Spinal cord (tissue), 10 donors: ENCODE measurements at places on chromosomes 16 and 17. TPM values are rescaled to one million over a fixed set of nuclear protein-coding genes. Genes with fewer than 3 reads are reported as not detected.

DNA sequence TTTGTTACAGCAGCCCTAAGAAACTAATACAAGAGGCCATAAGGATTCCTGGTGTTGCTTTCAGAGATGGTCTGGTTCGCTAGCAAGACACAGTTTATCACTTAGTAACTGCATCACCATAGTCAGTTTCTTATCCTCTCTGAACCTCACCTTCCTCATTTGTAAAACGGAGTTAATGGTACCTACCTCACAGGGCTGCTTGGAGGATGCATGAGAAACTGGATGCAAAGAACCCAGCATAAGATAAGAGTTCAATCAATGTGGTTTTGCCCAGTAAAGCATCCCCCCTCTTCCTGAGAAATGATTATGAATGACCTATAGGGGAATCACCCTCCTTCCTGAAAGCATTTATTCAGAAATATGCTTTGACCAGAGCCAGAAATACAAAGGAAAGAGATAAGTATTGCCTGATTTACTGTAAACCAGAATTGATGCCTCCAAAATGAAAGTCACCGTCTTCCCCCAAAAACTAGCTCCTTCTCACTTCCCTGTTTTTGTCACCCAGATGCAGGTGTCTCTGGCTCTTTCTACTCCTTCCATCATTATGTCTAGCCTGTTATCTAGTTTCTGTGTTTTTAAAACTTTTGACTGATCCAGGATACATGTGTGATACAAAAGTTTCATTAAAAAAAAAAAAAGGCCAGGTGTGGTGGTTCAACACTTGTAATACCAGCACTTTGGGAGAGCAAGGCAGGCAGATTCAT, 2.8 kb upstream of the TEFM start:
- H3K4me3 ChIP-seq = no peak overlapping the region
- H3K4me1 ChIP-seq = peaks cover 15% of the 10 kb centered on the region
- H3K27me3 ChIP-seq = no peaks in the 10 kb centered on the region
- DNase-seq = no peak
- no peak overlapping the region for H3K27ac ChIP-seq

- peaks cover 75% of the 10 kb centered on the region for H3K36me3 ChIP-seq
- no peak overlapping the region for H3K27ac ChIP-seq
- DNase-seq = no peak
- H3K4me3 ChIP-seq = no peak overlapping the region
Measured at GRCh38 chr17:4049546-4049945, 85.3 kb upstream of the ATP2A3 start.

The TM4SF5 gene
- total RNA-seq = not detected

The CCR7 gene
- 0.20 TPM for total RNA-seq

The ZMYND15 gene
- 0.89 TPM for total RNA-seq

DNA sequence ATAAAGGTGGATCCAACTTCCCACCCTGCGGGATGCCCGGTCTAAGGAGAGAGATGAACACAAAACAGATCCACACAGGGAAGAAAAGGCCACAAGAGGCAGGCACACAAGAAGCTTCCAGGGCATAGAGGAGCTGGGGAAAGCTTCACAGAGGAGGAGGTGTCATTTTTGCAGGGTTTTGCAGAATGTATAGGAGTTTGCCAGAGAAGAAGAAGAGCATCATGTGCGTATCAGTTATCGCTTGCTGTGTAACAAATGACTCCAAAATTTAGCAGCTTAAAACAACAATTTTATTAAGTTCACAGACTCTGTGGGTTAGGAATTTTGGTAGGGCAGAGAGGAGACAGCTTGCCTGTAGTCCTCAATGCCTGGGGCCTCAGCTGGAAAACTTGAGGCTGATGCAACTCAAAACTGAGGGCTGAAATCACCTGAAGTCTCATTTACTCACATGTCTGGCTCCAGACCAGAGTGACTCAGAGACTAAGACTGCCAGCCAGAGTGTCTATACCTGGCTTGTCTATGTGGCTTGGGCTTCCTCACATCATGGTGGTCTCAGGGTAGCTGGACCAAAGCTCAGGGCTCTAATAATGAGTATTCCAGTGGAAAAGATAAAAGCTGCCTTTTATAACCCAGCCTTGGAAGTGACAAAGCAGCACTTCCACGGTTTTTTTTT, 33.9 kb upstream of the ZNF423 start:
- no peaks in the 10 kb centered on the region for H3K36me3 ChIP-seq
- no peaks in the 10 kb centered on the region for H3K4me1 ChIP-seq
- H3K27ac ChIP-seq = no peak overlapping the region
- DNase-seq = no peak

The EFCAB13 gene
- total RNA-seq = 7.3 TPM

The JUP gene
- 56.0 TPM for total RNA-seq

The PIGL gene
- 29.1 TPM for total RNA-seq

- H3K4me3 ChIP-seq = peak overlapping the region; percentile 18
- H3K4me1 ChIP-seq = peaks cover 26% of the 10 kb centered on the region
- H3K27ac ChIP-seq = no peak overlapping the region
- H3K36me3 ChIP-seq = no peaks in the 10 kb centered on the region
Measured at GRCh38 chr17:77571155-77571981, 387.1 kb upstream of the TNRC6C start.

The HOXB9 gene
- 19.8 TPM for total RNA-seq

GRCh38 chr16:53191413-53191812, 136.6 kb downstream of the CHD9 start:
- no peak for DNase-seq
- no peak overlapping the region for H3K27ac ChIP-seq
- H3K36me3 ChIP-seq = no peaks in the 10 kb centered on the region
- H3K4me1 ChIP-seq = no peaks in the 10 kb centered on the region

The NPIPB9 gene
- total RNA-seq = 3.1 TPM

- no peak overlapping the region for H3K4me3 ChIP-seq
- DNase-seq = no peak
- no peaks in the 10 kb centered on the region for H3K27me3 ChIP-seq
- no peaks in the 10 kb centered on the region for H3K36me3 ChIP-seq
- no peaks in the 10 kb centered on the region for H3K4me1 ChIP-seq
Measured at GRCh38 chr16:63067141-63067540, 1030.9 kb upstream of the CDH8 start.

GRCh38 chr17:2044263-2044894, 2.6 kb downstream of the OVCA2 start:
- no peak overlapping the region for H3K4me3 ChIP-seq
- peaks cover 53% of the 10 kb centered on the region for H3K36me3 ChIP-seq
- no peak for DNase-seq
- H3K27me3 ChIP-seq = peaks cover 3% of the 10 kb centered on the region
- peaks cover 40% of the 10 kb centered on the region for H3K4me1 ChIP-seq
- no peak overlapping the region for H3K27ac ChIP-seq

DNA sequence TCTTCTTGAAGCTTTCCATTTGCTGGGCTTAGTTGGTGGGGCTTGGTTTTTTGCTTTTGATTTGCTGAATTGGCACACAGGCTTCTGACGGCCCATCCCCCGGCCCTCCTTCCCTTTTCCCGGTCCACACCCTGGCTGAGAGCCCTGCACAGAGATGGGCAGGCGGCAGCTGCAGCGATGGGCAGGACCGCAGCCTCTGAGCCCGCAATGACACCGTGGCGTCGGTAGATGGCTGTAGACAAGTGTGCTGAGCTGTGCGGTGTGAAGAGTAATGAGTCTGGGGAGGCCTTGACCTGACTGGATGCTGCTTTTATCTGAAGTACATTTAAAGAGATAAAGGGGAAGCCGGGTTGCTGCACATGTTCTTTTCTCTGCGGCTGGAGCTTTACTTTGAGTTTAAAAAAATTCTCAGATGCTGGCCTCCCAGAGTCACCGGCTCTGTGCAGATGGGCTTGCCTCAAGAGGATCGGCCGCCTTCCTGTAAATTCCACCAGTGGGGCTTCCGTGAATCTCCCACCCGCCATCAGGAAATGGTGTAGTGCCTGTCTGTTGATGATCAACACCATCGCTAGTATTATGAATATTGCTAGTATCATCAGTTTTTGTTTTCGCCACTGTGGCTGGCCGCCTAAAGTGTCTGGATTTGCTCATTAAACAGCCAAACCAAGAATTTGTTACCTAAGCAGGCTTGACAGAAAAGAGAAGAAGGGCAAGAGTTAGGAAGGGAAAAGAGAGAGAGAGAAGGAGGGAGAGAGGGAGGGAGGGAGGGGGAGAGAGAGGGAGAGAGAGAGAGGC, 245.6 kb upstream of the RBFOX1 start:
- peaks cover 6% of the 10 kb centered on the region for H3K27me3 ChIP-seq
- DNase-seq = peak; percentile 41
- H3K27ac ChIP-seq = no peak overlapping the region
- H3K4me3 ChIP-seq = peak overlapping the region; percentile 4
- peaks cover 7% of the 10 kb centered on the region for H3K4me1 ChIP-seq

The SYNGR3 gene
- total RNA-seq = 20.1 TPM

GRCh38 chr17:59620064-59620359, 317 bp downstream of the CLTC start:
- peak overlapping the region; percentile 99 for H3K4me3 ChIP-seq
- no peaks in the 10 kb centered on the region for H3K27me3 ChIP-seq
- no peaks in the 10 kb centered on the region for H3K36me3 ChIP-seq
- peaks cover 5% of the 10 kb centered on the region for H3K4me1 ChIP-seq
- H3K27ac ChIP-seq = peak overlapping the region; percentile 100

DNA sequence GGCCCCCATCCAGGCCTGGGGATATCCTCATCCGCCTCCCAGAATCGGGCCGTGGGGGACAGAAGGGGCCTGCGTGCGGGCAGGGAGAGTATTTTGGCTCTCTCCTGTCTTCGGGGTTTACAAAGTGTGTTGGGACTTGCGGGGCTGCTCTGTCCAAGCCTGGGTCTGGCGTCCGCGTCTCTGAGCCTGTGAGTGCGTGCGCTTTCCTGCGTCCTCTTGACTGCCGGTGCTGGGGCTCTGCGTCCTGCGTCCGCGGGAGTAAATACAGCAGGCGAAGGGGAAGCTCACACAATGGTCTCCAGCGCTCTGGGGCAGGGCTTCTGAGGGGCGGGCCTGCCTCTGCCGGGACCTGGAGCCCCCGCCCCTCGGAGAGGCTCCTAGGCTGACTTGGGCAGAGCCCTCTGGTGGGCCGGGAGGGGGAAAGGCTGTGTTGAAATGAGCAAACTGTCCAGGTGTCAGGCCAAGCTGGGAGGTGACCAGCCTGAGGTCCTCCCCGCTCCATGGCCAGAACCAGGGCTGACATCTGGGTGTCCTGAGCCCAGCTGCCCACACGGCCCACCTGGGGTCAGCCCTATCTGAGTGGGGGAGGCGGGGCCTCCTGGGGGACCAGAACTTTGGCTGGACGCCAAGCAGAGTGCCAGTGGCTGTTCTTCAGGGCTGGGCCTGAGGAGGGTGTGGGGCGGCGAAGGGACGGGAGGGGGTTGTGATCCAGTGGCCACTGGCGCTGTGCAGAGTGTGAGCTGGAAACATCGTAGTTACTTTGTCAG, 233.6 kb downstream of the SEC14L1 start:
- no peaks in the 10 kb centered on the region for H3K27me3 ChIP-seq
- H3K4me1 ChIP-seq = peaks cover 78% of the 10 kb centered on the region
- peaks cover 17% of the 10 kb centered on the region for H3K36me3 ChIP-seq
- no peak for DNase-seq
- peak overlapping the region; percentile 83 for H3K4me3 ChIP-seq

The GPR139 gene
- 0.72 TPM for total RNA-seq

GRCh38 chr16:29702269-29702668, 23.3 kb downstream of the QPRT start:
- no peak overlapping the region for H3K27ac ChIP-seq
- peaks cover under 1% of the 10 kb centered on the region for H3K36me3 ChIP-seq
- no peak overlapping the region for H3K4me3 ChIP-seq
- H3K4me1 ChIP-seq = peaks cover 2% of the 10 kb centered on the region
- DNase-seq = no peak

GRCh38 chr17:17590141-17590751, 1.3 kb downstream of the PEMT start:
- peak overlapping the region; percentile 94 for H3K27ac ChIP-seq
- peaks cover 30% of the 10 kb centered on the region for H3K4me1 ChIP-seq
- H3K27me3 ChIP-seq = no peaks in the 10 kb centered on the region
- H3K4me3 ChIP-seq = peak overlapping the region; percentile 91
- no peak for DNase-seq
- H3K36me3 ChIP-seq = peaks cover 4% of the 10 kb centered on the region

- DNase-seq = no peak
- H3K27ac ChIP-seq = peak overlapping the region; percentile 76
- H3K4me3 ChIP-seq = no peak overlapping the region
- peaks cover 36% of the 10 kb centered on the region for H3K36me3 ChIP-seq
- no peaks in the 10 kb centered on the region for H3K27me3 ChIP-seq
Measured at GRCh38 chr17:28577466-28577824, 750 bp upstream of the ALDOC start.

DNA sequence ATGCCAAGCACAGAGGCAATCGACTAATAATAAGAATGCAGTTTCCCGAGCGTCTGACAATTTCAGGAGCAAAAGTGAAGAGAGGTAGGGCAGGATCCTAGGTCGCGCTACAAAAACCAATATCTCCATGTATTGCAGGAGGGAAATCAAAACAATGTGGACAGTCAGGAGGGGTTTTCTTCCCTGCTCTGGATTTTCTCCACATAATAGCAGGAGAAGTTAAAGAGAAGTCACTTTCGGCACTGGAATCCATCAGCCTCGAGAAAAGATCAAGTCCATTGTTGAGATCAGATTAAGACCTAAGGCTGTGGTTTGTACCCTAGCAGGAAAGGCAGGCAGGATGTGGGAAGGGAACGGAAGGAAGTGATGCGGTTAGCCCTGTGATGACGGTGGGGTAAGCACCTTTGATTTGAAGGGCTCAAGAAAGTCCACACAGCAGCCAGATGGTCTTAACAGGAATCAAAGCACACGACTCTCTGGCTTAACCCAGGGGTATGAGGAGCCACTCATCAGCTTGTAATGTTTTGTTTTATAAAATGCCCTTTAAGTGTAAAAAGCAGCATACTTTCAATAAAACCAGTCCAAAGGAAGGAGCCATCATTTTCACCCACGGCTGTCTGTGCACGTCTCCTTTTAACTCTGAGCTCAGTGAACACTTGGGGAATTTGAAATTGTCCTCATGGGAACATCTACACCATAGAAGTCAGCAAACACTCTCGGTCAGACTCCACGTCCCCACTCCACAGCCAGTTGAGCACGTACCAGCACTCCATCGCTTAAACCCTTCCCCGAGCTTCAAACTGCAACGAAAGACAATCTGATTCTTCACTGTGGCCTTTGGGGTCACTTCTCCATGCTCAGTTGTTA, 15.8 kb upstream of the AKTIP start:
- no peaks in the 10 kb centered on the region for H3K4me1 ChIP-seq
- no peaks in the 10 kb centered on the region for H3K36me3 ChIP-seq
- H3K27ac ChIP-seq = peak overlapping the region; percentile 19
- no peak for DNase-seq
- H3K4me3 ChIP-seq = no peak overlapping the region
